ENCODE measurements at places on chromosomes 3 and 15.

- DNase-seq: no peak
Measured at GRCh38 chr3:133837487-133838295, 32.1 kb downstream of the SRPRB start.

DNA sequence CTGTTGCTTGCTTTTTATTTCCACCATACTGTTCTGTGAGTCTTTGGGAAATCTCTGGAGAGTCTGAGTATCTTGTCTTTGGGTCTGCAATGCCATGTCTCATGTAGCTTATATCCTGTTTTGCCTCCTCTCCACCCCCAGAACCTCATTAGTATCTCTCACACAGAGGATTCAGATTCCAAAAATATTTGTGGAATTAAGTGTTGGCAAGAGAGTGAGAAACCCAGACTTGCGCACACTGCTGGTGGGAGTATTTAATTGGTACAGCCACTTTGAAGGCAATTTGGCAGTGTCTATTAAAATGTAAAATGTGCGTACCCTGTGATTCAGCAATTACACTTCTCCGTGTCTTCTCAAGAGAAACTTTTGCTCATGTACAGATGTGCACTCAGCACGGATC is 68.6 kb downstream of the ZNF621 start:
- DNase-seq: no peak

- no peak for DNase-seq
Measured at GRCh38 chr3:112931736-112932521, 43.0 kb downstream of the CD200R1 start.

GRCh38 chr15:32844118-32844711 is 126.4 kb downstream of the GREM1 start:
- no peak for DNase-seq

- DNase-seq: no peak
Measured at GRCh38 chr3:188272481-188273372, 118.8 kb downstream of the LPP start.

- DNase-seq: no peak
Measured at GRCh38 chr3:108806316-108806715, 16.3 kb upstream of the TRAT1 start.

GRCh38 chr3:120741320-120741719 is 996 bp downstream of the RABL3 start:
- no peak for DNase-seq

GRCh38 chr3:48408823-48409281 is 21.0 kb downstream of the PLXNB1 start:
- no peak for DNase-seq

DNA sequence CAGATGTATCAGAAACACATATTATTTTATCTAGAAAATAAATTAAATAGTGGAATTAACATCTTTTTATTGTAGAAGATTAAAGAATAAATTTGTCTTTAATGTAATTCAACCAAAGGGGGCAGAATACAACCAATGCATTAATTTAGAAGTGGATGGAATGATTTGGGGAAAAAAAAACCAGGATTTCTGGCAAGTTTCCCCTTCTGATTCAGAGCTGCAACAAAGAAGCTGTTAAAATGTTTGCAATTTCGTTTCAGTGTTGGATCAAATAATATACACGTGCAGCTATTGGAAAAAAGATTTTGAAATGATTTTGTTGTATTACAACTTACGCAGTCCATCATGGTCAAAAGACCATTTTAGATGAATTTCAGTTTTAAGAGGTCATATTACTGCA is 71.6 kb upstream of the ZNF280D start:
- DNase-seq: no peak

DNA sequence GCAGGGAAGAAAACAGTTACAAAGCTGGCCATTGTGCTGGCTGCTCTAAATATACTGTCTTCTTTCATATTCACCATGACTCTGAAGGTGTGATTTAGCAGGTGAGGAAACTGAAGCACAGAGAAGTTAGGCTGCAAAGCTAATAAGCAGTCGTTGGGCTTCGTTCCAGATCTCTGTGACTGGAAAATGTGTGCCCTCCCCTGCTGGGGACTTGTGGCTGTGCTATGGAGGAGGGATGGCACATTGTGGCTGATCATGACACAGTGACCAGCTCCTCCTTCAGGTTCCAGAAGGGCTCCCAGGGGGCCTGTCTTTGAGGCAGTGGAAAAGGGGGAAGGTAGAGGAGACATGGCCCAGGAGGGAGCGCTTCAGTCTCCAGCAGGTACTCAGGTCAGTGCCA is 19.2 kb downstream of the PXK start:
- DNase-seq: no peak

DNA sequence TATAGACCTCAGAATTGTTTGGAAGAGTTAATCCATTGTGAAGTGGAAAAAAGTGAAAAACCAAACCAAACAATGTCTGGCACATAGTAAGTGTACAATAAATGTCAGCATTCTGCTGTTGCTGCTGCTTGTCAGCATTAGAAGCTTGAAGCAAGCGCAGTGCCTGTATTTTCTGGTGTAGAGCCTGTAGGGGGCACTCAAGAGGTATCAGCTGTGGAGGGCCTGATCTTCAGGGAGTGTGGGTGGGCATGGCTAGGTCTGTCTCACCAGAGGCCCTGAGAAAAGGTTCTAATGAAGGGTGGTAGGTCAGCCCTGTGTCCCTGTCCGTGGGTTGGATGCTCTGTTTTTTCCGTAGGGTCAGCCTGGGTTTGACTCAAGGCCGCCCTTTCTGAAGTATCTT is 3.6 kb downstream of the ADAMTSL3 start:
- no peak for DNase-seq

DNA sequence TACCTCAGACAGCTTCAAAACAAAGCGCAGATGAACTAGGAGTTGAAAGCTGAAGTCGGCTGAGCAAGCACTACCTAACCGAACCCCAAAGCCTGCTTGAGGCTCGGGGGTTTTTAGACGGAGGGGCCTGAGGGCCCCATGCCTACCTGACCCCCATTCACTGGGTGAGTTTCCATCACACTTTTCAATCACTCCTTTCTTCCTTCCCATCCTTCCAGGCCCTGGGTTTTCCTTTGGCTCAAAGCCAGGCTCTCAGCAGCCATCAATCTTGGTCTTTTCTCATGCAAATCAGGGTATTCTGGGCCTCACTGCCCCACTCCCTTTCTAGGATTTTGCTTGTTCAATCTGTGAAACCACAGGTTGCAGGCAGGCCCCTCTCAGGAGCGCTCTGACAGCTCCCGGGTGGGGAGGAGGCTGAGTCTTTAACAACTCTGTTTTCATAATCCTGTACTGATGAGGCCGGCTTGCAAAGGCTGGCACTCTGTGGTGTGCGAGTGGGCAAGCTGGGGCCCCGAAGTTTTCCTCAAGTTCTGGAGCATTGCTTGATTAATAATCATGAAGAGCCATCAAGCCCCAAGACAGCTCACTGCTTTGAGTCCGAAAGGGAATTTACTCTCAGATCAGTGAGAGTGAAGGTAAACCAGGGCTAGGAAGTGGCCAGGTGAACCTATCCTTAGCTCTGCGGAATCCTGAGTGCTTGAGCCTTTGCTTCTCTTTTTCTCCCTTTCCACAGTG is 97.6 kb downstream of the FRMD4B start:
- no peak for DNase-seq

GRCh38 chr15:80242132-80242769 is 9.8 kb downstream of the CTXND1 start:
- no peak for DNase-seq

GRCh38 chr15:64430000-64430735 is 30.2 kb upstream of the ZNF609 start:
- no peak for DNase-seq

DNA sequence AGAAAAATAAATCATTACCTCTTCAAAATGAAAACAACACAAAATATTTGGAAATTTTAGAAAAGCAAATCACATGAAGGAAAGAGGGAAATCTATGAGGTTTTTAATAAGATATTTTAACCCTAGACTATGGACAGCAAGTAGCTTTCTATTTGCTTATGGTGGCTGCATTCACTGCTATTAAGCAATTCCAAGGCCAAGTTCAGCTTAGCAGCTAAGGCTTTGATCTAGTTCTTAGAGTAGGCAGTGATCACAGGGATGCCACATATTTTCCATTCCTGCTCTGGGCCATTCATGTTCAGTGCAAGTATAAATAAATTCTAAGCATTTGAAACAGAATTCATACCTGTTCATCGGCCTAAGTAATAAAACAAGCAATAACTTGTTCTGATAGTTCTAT is 235.3 kb downstream of the CDIN1 start:
- DNase-seq: no peak

DNA sequence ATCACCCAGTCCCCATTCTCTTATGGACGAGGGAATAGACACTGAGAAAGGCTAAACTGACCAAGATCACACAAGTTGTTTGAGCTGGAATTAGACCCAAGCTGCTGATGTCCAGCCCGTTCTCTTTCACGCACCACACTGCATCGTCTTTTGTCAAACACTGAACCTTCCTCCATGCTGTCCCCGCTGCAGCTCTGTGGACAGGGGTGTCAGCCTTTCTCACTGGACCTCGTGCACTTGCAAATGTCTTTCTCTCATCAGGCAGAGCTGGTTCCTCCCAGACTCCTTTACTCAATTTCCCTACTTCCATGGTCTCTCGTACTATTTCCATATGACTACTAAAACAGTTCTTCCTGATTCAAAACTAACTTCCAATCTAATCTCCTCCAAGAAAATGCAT is 161.6 kb downstream of the MEIS2 start:
- DNase-seq: no peak

DNA sequence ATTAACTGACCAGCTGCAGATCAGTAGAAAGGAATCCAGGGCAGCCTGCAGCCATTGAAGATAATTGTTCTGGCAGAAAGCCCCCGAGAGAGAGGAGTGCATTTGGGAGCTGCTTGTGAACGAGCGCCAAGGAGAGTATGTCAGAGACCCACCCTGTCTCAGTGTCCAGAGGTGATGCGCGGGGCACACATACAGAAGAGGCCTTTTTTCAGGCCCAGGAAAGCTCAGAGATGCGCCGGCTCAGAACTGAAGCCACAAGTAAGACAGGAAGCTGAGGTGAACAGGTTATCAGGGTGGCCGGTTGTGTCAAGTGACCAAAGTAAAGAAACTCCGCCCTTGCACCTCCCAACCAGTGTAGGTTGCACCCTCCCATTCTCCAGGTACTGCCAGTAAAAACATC is 59.8 kb upstream of the HEG1 start:
- no peak for DNase-seq

GRCh38 chr3:52781741-52782140 is 4.3 kb downstream of the ITIH1 start:
- no peak for DNase-seq

GRCh38 chr15:68576235-68576892 is 2.4 kb upstream of the CORO2B start:
- no peak for DNase-seq

DNA sequence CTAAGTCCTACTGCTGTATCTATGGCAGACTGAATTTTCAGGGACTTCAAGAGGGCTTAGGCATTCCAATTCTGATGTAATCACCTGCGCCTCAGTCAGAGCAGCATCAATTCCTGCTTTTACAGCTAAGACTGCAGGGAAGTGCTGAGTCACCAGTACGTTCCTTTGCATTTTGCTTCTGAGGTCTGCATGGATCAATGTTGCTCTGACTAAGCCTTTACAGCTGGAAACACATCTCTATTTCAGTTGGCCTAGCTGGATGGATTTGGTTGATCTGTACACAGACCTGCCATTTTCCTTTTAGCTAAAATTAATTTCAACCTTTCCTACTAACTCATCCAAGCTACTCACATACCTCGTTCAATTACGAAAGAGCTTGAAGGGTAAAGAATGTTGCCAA is 51.3 kb downstream of the ETV5 start:
- DNase-seq: no peak

GRCh38 chr3:99393961-99394360 is 244.4 kb upstream of the COL8A1 start:
- DNase-seq: no peak

- DNase-seq: peak; percentile 54
Measured at GRCh38 chr15:70248116-70249025, 150.7 kb upstream of the TLE3 start.

GRCh38 chr3:142447301-142447851 is 461 bp downstream of the XRN1 start:
- DNase-seq: no peak

DNA sequence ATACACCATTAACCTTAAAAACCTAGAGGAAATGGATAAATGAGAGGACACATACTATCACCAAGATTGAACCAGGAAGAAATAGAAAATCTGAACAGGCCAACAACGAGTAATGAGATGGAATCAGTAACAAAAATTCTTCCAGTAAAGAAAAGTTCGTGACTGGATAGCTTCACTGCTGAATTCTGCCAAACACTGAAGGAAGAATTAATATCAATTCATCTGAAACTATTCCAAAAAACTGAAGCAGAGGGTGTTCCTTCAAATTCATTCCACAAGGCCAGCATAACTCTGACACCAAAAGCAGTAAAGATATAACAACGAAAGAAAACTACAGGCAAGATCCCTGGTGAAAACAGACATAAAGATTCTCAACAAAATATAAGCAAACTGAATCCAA is 195.8 kb upstream of the GPR149 start:
- DNase-seq: no peak

DNA sequence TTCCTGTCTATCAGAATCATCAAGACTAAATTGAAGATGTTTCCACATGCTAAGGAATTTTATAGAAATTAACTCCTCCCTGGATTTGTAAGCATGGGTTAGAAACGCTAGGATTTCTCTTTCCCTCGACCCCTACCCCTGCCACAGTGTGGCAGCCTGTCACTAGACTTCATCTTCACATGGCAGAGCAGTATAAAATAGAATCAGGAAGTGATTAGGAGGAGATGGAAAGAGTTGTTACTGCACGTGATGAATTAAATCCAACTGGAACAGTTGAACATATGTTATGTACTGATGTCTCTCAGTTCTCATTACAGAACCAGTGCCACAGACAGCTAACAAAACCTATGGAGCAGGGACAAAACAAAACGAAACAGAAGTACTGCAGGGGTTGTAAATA is 130.0 kb upstream of the BNIP2 start:
- no peak for DNase-seq

DNA sequence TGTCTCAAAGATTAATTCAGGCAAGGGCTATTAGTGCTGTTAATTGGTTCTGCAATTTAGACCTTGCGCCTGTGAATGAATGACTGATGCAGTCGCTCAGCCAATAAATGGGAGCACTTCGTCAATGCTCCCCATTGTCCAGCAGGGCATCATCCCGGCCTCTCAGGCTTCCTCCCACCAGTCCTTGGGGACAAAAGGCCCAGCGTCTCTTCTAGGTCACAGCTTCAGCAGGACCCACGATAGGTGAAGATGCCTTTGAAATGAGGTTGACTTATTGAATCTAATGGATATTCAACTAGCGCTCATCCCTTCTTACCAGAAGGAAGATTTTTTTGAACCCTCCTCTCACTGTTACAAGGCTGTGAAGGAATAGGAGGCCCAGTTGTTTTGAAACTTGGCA is 47.7 kb upstream of the CLDN18 start:
- no peak for DNase-seq

GRCh38 chr15:38260077-38260476 is 7.4 kb downstream of the SPRED1 start:
- no peak for DNase-seq

Measured in NCI-H510A (cell line).